Fibroblast of skin of right quadriceps (primary cell): ENCODE measurements at places on chromosomes 3 and 15.

DNA sequence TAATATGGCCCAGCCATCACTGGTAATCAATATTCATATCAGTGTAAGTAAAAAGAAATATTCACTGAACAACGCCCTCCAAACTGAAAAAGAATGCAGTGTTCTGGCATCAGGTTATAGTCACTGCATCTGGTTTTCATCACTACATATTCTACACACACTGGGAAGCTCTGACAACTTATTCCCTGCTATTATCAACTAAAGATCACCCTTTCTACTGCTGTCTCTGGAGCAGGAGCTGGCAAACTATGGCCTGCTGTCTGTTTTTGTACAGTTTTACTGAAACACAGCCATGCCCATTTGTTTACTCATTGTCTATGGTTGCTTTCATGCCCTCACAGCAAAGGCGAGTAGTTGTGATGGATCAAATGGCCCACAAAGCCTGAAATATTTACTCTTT lies 35.3 kb downstream of the TUBGCP4 start:
- no peak for DNase-seq

- no peak for DNase-seq
These were observed 39.3 kb downstream of the ADCY5 start for GRCh38 chr3:123409443-123410148.

GRCh38 chr15:80323285-80323684 lies 71.3 kb upstream of the CTXND1 start:
- no peak for DNase-seq

- DNase-seq: no peak
These were observed 354.9 kb upstream of the ARL6 start for GRCh38 chr3:97409612-97410011.

DNA sequence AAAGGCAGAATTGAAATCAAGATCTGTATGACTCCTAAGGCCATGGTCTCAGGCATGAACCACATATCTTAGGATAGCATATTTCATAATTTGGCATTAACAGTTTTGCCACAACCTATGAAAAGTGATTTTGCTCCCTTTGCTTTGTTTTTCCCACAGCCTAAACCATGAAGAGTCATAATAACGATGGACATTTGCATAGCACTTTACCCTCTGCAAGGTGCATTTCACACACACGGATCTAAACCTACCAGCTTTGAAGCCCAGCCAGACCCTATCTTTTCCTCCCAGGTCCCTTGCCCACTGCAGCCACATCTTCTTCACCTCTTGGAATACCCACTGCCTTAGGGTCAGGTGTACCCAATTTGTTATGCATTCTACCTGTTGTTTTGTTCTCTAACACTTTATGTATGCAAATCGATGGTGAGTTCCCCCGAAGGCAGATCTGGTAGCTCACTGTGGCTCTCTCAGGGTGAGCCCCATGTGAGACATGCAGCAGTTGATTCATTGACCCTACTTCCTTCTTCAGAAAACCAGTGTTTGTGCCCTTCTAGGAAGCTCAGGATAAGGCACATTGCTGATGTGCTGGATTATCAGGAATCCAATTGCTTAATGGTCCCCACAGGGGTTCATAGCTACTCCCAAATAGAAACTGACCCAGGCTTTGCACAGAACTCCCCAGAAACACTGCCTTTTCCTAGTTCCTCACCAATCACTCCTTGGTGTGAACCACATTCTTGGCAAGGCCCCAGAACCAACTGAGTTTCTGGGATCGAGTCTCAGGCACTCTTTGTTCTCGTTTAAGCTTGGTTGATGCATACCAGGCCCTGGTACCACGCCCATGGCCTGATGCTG lies 8.7 kb downstream of the ARHGAP31 start:
- peak; percentile 56 for DNase-seq

GRCh38 chr3:29186131-29186599 lies 94.7 kb upstream of the RBMS3 start:
- peak; percentile 100 for DNase-seq

- DNase-seq: no peak
These were observed 93.6 kb downstream of the APBA2 start for GRCh38 chr15:28979208-28979841.

- DNase-seq: no peak
These were observed 287.2 kb downstream of the ADAMTS17 start for GRCh38 chr15:100054539-100054938.

- DNase-seq: no peak
These were observed 93.6 kb upstream of the ATP2B2 start for GRCh38 chr3:10599017-10599416.

DNA sequence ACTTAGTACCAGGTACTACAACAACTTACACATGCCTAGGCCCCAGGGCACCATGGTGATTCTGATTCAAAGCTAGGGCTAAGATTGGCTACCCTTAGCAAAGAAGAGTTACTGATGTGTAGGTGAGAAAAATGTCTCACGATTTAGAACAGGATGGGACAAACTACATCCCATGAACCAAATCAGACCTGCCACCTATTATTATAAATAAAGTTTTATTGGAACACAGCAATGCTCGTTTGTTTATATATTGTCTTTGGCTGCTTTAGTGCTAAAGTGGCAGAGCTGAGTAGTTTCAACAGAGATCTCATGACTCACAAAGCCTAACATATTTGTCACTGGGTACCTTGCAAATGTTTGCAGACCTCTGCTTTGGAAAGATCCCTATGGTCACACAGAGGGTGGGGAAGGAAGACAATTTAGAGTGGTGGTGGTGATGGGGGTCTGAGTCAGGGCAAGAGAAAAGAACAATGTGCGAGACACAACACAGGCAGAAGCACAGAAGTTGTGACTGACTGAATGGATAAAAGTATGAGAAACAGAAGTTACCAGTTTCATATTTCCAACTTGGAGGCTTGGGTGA lies 770.6 kb upstream of the CFAP20DC start:
- DNase-seq: peak; percentile 48

DNA sequence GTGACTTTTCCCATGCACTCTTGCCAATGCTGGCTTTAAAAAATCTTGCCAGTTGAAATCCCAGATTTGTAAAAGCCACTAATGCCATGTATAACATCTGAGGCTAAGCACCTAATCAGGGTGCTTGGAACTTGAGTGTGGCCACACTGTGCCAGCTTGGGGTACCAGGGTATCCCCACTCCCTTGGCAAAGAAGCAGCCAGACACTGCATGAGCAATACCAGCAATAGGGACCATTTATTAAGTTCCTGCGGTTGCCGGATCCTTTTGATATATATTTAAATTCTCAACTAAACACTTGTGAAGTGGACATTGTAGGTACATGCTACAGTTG lies 2.2 kb upstream of the RHCG start:
- DNase-seq: no peak

- no peak for DNase-seq
These were observed 5.6 kb upstream of the AEN start for GRCh38 chr15:88615303-88616107.

DNA sequence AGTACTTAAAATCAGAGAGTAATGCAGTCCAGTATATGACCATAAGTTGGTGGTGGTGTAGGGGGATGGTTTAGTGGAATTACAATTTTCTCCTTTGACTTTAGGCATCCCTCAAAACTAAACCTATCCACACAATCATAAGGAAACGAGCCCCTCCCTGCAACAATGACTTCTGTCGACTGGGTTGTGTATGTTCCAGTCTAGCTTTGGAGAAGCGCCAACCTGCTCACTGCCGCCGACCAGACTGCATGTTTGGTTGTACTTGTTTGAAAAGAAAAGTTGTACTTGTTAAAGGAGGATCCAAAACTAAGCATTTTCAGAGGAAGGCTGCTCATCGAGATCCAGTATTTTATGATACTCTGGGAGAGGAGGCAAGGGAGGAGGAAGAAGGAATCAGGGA lies 52.8 kb downstream of the MGA start:
- no peak for DNase-seq

DNA sequence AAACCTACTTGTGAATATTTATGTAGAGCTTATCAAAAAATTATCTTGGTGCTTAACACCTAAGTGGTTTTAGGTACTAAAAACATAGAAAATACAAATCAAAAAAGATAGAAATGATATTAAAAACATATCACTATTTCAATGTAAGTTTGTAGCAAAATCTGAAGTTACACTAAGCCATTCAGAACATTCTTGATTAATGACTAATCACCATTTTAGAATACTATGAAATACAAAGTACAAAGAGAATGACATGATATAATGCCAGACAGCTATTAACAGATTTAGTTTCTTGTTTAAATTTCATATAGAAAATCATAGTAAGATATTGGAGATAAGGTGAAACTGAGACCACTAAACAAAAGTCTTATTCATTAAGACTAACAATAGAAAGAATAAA lies 169.7 kb upstream of the AGTR1 start:
- DNase-seq: peak; percentile 34

GRCh38 chr15:63836579-63836978 lies 2.8 kb upstream of the HERC1 start:
- DNase-seq: no peak

DNA sequence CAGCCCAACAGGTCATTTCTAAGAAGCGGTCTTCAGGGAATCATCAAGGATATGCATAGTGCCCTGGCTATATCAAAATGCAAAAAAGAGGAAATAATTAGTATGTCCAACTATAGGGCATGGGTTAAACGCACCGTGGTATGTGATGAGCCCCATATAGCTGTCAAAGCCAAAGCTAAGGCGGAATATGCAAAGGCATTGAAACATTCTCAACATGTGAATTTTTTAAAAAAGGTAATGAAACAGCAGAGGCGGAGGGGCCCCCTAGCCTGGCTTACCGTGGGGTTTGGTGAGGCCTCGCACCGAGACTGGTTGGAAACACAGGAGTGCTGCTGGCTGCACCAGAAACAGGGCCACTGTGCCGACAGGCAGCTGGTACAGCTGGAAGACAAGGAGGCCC lies 23.2 kb downstream of the PLXND1 start:
- no peak for DNase-seq

DNA sequence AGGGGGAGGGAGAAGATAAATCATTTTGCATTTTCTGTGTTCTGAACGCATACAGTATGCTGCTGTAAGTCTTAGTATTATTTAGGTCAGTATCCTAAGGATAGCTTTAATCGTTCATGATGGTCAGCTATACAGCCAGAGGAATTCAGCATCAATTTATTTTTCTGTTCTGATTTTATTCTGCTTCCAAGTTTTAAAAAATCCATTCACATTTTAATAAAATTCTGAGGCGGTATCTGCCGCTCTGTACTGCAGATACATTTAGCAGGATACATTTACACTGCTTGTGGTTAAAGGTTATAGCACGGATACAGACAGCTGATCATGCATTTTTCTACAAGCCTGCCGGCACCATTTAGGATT lies 17.8 kb downstream of the ZBTB38 start:
- no peak for DNase-seq

DNA sequence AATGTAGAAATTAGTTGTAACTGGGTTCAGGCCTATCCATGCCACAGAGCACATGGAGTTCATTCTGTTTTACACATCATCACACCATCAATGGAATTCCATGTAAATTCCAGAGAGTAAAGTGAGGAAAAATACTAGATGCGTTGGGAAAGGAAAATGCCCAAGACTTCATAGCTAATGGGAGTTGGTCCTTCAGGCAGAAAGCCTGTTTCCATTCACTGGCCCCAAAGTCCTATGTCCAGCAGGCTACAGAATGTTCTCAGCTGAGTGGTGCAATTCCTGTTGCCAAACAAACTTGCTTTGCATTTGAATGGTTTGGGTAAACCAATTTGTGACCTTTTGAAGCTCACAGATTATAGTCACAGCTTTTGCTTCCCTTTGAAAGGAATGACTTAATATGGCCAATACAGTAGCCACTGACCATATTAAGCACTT lies 164.6 kb upstream of the PFN2 start:
- peak; percentile 73 for DNase-seq

GRCh38 chr3:143206955-143207337 lies 87.4 kb downstream of the CHST2 start:
- no peak for DNase-seq

- no peak for DNase-seq
These were observed 908.6 kb downstream of the NTRK3 start for GRCh38 chr15:87347806-87348515.

DNA sequence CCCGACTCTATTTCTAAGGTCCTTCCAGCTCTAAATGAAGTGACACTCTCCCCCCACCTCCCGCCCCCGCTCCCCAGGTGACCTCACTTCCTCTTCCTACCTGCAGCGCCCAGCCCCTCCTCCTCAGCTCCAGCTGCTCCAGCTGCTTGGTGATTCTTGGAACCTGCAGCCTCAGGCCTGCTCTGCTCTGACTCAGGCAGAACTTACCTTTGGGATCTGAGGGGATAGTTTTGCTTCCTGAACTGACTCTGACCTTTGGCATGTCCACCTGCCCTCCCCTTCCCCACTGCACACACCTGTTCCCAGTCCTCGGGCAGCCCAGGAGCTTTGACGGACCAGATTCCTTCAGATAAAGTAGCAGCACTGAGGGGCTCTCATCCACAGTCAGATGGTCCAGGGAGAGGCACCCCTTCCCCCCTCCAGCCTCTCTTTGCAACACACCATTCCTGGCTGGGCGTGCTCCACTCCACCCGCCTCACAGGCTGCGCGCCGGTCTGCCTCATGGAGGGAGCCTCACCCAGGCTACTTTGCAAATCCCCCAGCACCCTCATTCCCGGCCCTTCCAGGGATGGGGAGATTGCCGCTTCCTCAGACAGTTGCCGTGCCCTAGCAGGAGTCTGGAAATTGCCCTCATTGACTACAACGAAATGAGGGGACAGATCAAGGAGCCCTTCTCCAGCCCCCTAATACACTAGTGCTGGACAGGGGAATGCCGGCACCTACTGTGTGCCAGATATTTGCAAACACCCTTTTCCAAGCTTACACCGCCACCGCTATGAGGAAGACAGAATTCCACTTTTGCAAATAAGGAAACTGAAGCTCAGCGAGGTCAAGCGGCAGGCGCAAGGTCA lies 692 bp upstream of the C15orf39 start:
- DNase-seq: no peak

GRCh38 chr15:74122403-74123130 lies 7.8 kb upstream of the ISLR2 start:
- DNase-seq: no peak
